ENCODE measurements at places on chromosomes 2 and 18. TPM values are rescaled to one million over a fixed set of nuclear protein-coding genes. Genes with fewer than 3 reads are reported as not detected.

- DNase-seq: peak; percentile 35
Measured at GRCh38 chr2:18232731-18233438, 327.6 kb downstream of the RDH14 start.

Gene RFX8
- not detected for total RNA-seq

DNA sequence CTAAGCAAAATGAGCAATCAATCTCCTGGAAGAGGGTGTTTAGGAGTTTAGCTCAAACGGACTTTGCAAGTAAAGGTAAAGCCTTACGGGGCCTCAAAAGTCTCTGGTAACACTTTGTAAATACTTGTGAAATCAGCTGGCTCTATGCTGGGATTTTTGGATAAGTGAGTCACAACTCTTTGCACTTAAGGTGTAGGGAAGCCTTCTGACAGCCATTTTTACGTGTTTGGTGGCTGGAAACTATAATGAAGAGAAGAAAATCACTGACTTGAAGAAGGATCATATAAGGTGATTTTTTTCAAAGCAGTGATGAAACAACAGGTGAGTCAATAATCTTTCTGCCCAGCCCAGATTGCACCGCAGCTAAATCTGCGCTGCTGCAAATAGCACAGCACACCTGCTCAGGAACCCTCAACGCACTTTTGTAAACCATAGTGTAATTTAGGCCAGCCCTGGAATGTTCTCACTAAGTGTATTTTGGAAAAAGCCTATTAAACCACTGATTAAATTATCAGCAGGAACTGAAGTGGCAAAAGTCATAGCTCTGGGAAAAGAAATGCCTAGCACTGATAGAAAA lies 218.8 kb downstream of the AGPS start:
- no peak for DNase-seq

- no peak for DNase-seq
Measured at GRCh38 chr2:161961061-161961460, 113.0 kb downstream of the DPP4 start.

GRCh38 chr2:224561234-224562005 lies 23.7 kb downstream of the CUL3 start:
- no peak for DNase-seq

DNA sequence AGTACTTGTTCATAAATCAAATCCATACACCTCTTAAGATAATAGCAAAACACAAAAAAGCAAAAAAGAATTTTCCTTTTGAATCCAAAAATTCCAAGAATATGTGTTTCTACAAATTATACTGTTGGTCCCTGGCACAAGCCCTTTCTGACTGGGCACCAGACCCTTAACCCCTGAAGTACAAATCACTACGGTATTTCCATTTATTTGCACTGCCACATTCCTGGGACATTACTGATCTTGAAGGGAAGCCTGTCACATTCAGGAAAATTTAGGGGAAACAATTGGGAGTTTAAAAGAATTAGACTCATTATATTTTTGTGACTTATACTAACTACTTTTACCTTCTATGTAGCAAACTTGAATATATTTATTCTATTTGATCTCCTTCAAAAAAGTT lies 98.8 kb downstream of the ZNF521 start:
- DNase-seq: no peak

Gene SLC38A11
- 9.2 TPM for total RNA-seq

GRCh38 chr2:10837298-10838266 lies 25.0 kb upstream of the PDIA6 start:
- DNase-seq: no peak

DNA sequence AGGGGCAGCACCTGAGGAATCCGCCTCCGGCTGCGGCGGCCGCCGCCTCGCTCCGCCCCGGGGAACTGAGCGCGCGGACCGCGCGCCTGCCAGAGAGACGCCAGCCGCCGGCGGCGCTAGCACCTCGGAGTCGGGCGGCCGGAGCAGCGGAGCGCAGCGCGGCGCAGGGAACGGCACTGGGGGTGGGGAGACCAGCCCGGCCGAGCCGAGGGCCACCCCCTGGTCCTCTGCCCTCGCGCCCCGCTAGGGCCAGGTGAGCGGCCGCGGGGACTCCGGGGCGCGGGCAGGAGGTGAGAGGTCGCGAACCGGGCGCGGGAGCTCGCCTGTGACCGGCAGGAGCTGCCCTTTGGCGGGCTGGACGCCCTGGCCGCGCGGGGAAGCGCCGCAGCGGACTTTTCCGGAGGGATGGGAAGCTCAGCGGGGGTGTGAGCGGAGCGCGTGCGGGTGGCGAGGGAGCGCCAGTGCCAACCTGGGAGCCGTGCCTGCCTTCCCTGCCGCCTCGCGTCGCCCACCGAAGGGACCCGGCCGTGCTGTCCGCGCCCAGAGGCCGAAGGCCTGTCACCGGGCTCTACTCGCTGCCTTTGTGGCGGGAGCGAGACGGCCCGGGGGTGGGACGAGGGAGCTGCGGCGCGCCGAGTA lies at the start of gene GREB1L:
Gene GREB1L (plus strand): TSS at position 92 of the 639 bp plus-strand sequence. CDS start 141,287 bp downstream, outside the sequence.
- DNase-seq: peak; percentile 16

Gene ATOH8
- total RNA-seq: 0.13 TPM

Gene NXPH2
- not detected for total RNA-seq

GRCh38 chr2:10083046-10083445 lies 2.8 kb upstream of the CYS1 start:
- no peak for DNase-seq

Gene RBM44
- 0.15 TPM for total RNA-seq

DNA sequence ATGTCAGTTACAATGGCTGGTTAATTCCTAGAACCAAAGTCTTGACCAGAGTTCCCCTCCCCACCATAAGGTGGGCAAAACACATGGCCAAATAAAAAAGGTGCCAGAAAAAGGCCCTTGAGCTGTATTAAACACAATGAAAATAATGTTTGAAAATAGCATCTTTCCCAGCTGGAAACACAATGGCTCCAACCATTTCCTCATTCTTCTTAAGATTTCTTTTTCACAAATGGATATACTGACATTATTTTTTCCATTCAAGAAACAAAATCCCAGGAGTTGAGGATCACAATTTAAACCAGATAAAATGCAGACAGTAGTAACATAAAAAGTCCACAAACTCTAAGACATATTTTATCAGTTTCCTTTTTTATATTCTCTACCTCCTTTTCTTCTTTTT lies 143.8 kb downstream of the EXOC6B start:
- no peak for DNase-seq

DNA sequence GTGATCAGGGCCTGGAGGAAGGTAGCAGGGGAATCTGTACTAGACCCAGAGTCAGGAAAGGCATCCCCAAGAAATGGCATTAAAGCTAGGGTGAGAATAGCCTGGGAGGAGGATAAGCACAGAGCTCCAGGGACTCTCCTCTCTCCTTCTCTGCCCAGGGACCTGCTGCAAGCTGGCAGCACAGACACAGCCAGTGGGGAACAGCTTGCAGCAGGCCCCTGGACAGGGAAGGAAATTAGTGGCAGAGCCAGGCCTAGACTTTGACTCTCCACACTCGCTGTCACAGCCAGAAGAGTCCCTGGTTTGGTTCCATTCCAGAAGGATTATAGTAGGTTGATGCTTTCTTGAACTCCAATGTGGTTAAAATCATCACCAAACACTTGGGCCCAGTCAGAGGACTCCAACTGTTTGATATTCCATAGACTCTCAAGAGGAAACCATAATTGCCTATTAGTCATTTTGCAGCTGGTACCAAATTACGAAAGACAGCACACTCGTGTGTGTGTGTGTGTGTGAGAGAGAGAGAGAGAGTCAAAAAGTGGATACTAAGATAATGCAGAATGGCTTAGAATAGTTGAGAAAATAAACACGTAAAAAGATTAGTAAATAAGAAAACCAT lies 95.5 kb upstream of the ATP8B1 start:
- no peak for DNase-seq

Gene CCDC102B
- 3.7 TPM for total RNA-seq

DNA sequence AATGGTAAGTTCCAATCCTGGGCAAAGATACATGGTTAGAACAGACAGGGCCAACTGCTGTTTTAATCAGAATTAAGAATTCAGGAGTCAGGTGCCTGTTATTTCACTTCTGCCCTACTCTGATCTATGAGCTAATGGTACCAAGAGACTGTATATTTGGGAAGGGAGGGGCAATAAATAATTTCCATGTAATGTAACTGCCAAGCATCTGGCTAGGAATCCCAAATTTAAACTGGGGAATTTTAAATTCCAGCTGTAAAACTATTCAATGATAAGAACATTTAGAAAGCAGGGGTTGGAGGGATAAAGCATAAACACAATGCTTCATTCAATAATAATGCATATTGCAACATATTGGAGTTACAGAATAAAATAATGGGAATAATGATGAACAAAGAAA lies 49.7 kb downstream of the SCN7A start:
- DNase-seq: no peak

DNA sequence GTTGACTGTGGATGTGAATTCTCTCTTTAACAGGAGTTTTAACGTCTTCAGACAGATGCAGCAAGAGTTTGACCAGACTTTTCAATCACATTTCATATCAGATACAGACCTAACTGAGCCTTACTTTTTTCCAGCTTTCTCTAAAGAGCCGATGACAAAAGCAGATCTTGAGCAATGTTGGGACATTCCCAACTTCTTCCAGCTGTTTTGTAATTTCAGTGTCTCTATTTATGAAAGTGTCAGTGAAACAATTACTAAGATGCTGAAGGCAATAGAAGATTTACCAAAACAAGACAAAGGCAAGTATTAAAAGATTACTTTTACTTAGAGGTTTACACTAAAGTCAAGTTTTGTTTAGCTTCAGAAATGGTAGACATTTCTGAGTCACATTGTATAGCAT lies 30.2 kb upstream of the TYMS start:
- no peak for DNase-seq

Gene CYP26B1
- total RNA-seq: 0.07 TPM

GRCh38 chr2:146349334-146349733 lies 1495.5 kb upstream of the ACVR2A start:
- DNase-seq: no peak

GRCh38 chr2:239466755-239467271 lies 66.0 kb upstream of the HDAC4 start:
- no peak for DNase-seq

DNA sequence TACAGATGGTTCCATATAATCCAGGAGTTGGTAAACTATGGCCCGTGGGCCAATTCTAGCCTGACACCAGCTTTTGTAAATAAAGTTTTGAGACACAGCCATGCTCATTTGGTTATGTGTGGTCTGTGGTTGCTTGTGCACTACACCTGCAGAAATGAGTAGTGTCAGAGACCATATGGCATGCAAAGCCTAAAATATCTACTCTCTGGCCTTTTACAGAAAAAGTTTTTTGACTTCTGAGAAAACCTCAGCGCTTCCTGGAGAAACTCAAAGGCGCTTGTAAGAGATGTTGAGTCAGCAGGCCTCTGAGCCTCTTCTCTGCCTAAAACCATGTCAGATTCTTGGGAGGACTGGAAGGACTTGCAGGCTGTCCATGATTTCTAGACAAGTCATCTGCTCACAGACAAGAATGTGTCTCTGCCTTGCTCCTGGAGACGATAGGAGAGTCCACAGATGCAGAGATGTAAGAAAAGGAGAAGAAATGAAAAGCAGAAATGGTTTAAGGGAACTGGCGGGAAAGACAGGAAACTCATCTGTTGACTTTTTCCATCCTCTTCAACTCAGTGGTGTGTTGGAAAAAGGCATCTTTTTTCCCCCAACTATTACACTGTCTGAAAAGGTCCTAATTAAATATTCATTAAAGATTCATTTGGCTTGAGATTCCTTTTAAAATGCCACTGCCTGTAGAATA lies 5.2 kb downstream of the TTC39C start:
- DNase-seq: no peak

- DNase-seq: peak; percentile 29
Measured at GRCh38 chr2:157572725-157573124, 55.9 kb downstream of the ACVR1C start.

DNA sequence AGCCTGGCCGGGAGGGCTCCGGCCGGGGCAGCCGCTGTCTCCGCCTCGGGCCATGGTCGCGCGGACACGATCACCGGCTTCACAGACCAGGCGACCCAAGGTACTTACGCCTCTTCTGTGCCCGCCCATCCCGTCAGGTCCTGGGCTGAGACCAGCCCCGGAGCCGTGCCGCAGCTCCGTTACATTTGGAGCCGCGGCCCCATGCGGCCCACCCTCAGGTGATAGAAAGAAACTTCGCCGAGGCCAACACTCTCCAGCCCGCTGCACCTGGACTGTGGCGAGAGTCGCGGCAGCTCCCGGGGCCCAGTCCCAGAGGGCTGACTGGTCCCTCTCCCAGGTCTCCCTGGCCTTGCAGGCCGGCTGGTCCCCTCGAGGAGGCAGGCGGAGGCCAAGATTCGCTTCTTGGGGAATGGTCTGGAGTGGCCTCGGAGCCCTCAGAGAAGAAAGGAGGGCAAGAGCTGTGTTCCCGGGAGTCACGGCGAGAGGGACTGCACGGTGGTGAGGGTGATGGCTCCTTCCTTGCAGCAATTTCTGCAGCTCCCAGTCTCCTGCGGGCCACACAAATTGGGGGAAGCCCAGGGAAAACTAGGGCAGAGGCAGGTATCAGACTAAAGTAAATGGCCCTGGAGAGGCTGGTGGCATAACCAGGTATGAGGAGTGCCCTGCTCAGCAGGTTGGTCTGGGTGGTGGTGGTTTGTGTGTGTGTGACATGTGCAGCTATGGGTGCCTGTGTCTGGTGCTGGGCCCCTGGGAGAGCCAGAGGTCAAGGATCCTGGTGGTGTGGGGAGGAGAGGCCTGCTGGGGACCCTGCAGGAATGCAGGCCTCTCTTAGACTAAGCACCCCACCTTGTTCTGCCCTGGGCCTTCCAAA lies 822 bp downstream of the GDF7 start:
- DNase-seq: no peak

DNA sequence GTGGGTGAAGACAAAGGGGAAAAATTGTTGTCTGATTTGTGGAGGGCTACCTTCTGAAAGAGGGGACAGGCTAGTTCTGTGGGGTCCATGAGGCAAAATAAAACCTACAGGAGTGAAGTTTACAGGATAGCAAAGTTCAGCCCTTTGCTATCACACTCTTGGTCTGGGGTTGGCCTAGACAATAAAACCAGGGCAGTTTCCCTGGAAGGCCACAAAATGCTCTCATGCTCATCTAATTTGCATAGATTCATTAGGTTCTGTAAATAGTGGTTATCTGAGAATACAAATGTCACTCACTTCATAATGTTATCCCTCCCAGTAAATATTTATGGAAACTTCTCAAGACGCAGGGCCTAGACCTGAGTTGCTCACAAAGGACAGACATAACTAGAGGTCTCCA lies 63.6 kb downstream of the INSIG2 start:
- no peak for DNase-seq

DNA sequence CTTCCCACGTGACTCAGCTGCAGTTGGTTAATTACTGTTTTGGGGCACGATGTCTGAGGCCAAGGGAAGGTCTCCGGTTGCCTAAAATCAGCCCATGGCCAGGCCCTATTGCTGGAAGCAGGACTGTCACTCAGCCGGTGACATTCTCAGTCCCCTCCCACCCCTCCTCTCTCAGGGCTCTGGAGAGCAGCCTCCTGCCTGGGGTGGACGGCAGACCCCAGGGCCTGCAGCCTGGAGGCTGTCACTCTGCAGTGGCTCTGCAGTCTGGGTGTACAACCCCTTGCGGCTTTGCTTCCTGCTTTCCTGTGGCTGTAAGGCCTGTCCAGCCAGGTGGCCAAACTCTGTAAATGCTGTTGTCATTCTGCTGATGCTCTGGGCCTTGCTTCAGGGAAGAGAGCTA lies 32.8 kb downstream of the ZBTB7C start:
- DNase-seq: no peak

Data from HepG2 (cell line).